Tongue (tissue), 3 donors: ENCODE measurements at places on chromosomes 1 and 21. TPM values are rescaled to one million over a fixed set of nuclear protein-coding genes. Genes with fewer than 3 reads are reported as not detected.
A peak's percentile ranks its signal among the peaks of the same experiment; 100 is the strongest.

The TMEM269 gene
- not detected for total RNA-seq

The CELA3B gene
- not detected for total RNA-seq

DNA sequence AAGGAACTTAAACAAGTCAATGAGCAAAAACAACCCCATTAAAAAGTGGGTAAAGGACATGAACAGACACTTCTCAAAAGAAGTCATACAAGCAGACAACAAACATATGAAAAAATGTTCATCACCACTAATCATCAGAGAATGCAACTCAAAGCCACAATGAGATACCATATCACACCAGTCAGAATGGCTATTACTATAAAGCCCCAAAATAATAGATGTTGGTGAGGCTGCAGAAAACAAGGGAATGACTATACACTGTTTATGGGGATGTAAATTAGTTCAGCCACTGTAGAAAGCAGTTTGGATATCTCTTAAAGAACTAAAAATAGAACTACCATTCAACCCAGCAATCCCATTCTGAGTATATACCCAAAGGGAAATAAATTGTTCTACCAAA lies 51.2 kb downstream of the MRPL39 start:
- no peak for DNase-seq

GRCh38 chr21:45982092-45982757 lies 655 bp downstream of the COL6A1 start:
- DNase-seq: no peak

DNA sequence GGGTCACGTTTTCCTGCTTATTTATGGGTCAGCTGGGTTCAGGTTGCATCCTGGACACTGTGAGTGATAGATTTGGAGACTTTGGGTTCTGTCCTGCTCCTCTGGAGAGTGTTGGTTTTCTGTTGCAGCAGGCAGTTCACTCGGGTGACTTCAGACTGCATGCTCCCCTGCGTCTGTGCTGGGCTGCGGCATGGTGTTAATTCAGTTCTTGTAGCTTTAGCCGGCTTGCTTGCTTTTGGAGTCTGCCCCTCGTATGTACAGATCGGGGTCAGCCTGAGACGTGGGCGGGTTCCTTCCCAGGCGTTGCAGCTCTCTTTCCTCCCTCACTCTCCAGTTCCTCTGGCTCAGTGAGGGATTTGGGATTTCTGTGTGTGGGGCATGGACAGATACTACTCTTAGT lies 38.0 kb downstream of the PCNT start:
- no peak for DNase-seq

DNA sequence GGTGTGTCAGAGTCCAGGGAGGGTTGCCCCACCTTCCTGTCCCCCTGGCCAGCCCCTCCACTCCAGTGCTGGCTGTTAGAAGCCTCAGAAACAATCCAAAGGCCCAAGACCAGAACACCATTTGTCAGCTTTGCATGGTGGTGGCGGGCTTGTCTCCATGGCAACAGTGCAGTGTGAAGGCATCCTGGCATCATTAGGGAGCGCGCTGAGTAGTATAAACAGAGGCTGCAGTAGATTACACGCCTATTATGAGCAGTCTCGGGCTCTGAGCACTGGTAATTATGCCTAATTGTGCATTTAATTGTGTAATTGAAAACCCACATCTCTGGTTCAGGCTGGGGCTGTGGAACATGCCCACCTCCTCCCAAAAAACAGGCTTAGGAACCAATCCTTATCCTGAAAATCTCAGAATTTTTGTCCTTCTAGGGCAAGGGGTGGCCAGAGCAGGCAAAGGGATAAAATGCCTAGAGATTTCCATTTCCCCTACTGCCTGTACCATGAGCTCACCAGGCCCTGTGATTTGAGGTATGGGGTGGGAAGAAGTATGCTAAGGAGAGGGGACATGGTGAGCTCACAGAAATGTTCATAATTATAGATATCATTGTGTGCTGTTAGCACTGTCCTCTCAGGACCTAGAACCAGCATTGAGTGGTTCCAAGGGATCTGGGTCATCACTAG lies 11.7 kb downstream of the NKAIN1 start:
- DNase-seq: peak; percentile 79

DNA sequence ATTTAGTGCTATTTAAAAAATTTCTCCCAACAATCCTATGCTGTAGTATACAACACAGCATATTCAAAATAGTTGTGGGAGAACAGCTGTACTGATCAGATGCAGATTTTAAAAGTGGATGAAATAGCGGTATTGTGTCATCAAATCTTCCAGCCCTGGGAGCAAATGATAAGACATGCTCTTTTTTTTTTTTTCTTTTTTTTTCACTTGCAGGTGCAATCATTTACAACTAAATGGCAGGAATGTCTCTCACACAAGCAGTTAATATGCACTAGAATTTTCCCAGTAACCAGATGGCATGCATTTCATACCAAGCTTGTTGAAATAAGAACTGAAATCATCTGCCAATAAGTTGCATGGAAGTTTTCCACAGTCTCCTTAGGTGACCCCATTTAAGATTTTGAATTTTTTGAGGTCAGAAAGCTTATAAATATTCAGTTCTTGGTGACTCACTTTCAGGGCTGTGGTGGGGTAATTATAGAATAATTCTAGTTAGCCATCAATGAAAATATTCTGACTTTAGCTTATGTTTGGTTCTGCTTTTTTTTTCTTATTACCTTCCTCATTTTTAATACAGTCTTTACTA lies 623.9 kb upstream of the NR5A2 start:
- DNase-seq: peak; percentile 2

DNA sequence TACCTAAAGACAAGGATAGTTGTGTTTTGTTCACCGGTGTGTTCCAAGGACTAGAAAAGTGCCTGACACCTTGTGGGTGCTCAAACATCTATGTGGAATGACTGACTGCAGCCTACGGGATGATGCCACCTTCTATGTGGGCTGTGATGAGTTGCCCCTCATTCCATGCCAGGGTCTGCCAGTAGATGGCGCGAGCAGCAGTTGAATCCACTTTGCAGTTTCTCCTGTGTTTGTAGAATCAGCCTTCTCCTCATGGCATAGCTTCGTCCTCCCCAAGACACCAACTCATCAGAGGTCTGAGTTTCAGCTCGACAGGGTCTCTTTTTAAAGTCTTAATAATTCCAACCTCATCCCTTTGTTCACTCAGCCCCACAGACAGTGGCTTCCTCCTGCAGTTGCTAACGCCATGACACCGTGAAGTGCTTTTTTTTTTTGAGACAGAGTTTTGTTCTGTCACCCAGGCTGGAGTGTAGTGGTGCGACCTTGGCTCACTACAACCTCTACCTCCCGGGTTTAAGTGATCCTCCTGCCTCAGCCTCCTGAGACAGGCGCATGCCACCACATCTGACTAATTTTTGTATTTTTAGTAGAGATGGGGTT lies 133.7 kb downstream of the CAPN8 start:
- peak; percentile 75 for DNase-seq

GRCh38 chr1:23103001-23103889 lies 65.4 kb downstream of the LUZP1 start:
- no peak for DNase-seq
